Tongue (tissue), 3 donors: ENCODE measurements at places on chromosomes 4 and X. TPM values are rescaled to one million over a fixed set of nuclear protein-coding genes. Genes with fewer than 3 reads are reported as not detected.

DNA sequence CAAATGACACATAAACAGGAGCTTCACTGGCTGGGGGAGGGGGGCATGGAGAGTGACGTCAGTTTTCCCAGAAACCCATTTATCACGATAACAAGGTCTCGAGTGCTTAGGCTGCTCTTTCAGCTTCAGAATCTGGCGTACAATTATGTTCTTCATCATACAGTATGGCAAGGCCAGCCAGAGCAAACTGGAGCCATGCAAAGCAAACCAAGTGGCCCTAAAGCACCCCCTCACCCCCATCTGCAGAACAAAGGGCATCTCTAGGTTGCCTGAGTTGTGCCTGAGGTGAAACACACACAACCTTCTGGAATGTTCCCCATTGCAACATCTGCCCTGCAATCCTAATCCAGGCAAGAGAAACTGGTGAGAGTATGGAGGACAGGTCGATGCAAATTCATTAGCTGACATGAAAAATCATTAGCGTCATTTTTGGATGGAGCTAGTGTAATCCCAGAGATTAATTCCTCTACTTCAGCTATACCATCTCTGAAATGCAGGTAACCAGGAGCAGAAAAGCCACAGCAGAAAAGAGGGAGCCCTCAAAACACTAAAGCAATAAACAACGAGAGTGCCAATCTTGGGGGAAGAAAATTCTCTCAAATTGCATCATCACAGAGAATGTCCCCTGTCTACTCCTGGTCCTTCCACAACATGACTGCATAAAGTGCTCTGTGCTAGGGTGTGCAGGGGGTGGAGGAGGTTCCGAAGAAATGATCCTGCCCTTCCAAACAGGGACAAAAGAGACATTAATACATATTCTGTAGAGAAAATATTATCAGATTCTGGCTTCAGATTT lies 1.8 kb downstream of the SEPTIN6 start:
- DNase-seq = no peak

DNA sequence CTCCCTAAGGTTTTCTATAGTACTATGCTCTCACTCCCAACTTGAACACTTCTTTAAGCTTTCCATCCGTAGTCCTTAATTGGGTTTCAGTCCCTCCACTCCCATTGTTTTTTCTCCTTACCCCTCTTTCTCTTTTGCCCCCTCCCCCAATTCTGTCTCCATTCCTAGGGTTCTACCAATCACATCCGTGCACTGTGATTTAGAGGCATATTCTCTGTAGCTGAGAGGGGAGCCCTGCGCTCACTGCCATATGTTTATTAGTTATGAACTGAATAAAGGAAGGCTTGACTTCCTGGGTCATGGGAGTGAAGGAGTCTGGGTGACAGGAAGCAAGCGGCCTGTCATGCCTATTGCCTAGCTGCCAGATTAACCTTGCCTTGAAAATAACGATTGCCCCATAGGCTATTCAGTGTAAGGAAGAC lies 471 bp downstream of the MCTS1 start:
- peak; percentile 28 for DNase-seq

Gene ABCG2
- 6.9 TPM for total RNA-seq

Gene SPATA18
- total RNA-seq = 3.6 TPM

Gene MYL5
- total RNA-seq = 443 TPM

DNA sequence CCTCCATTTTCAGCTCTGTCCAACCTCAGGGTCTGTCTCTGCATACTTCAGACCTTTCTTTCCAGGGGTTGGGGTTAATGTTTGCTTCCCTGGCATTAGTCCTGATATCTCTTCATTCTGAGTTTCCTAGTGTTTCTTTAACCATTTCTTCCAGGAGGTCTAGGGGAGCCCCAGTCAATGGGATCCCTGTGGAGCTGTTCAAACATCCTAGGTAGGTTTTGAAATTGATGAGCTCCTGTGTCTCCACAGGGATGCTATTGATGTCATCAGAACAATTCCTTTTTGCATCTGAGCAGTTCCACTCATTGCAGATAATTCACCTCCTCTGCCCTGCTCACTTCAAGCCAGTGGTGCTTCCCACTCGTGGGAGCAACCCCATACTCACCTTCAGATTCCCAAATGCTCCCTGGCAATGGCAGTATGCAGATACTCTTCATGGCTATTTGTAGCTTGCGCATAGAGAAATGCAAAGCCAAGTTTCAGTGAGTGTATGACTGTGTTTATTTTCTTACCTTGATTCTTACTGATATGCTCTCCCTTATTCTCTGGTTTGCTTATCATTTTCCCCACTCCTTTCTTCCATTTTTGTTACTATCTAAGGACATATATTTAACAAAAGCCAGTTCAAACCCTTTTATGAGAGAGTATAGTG lies 33.7 kb upstream of the LIMCH1 start:
- no peak for DNase-seq

DNA sequence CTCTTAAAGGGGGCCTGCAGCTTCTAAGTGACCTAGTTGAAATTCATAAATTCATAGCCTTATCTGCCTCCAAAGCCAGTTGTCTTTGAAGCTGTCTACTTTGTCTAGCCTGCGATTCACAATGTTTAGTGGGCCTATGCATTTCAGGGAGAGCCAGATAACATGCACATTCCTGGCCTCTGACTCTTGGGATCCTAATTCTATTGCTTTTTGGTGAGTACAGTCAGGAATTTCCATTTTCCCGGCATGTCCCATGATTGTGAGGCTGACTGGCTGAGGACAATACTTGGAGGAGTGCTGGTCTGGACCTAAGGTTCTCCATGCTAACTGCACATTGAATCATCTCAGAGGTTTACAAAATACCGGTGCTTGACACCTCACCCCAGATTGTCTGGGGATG lies 155.0 kb downstream of the MSL3 start:
- DNase-seq = no peak

GRCh38 chr4:5592272-5592671 lies 116.1 kb downstream of the EVC2 start:
- DNase-seq = no peak

Gene SRPX2
- 30.4 TPM for total RNA-seq

Gene ETDB
- not detected for total RNA-seq

Gene C4orf50
- total RNA-seq = 0.10 TPM
